ENCODE measurements at places on chromosomes 6 and 20. TPM values are rescaled to one million over a fixed set of nuclear protein-coding genes. Genes with fewer than 3 reads are reported as not detected.

GRCh38 chr20:46342451-46343347 lies 34.4 kb upstream of the CDH22 start:
- no peak for DNase-seq
- no peak overlapping the region for H3K4me3 ChIP-seq
- no peaks in the 10 kb centered on the region for H3K36me3 ChIP-seq
- H3K27ac ChIP-seq = no peak overlapping the region
- H3K4me1 ChIP-seq = peaks cover 5% of the 10 kb centered on the region
- peaks cover 46% of the 10 kb centered on the region for H3K27me3 ChIP-seq

DNA sequence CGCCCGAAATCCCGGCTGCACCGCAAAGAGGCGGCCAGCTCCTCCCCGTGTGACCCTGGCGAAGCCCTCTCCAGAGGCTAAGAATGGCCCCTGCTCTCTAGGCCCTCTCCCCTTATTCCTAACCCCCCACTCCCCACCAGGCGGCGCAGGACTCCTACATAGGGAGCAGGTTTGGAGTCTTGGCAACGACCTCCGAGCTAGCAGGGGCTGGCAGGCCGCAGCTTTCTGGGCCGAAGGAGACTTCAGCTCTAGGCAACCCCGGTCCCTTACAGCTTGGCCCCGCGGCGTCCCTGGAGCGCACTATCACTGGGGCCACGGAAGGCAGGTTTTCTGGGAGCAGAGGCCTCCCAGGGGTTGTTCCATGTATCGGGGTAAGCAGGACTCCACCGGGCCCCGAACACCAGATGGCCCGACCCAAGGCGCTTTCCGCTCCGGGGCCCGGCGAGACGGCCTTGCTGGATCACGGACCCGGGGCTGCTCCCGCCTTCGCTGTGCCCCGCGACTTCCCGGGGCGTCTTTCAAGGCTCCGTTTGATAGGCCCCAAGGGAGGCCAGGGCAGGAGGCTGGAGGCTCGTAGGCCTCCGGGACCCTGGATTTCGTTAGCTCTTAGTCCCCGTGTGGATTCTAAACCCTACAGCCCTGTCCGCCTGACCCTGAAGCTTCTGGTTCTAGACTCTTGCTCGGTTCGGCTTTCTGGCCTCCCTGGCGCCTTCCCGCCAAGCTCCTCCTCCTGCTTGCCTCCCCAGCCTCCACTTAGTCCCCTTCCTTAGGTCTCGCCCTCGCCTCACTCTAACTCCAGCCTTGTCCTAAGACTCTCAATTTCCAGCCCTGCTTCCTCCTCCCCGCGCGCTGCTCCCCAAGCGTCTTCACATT lies 1.9 kb downstream of the SLC32A1 start:
- H3K27ac ChIP-seq = no peak overlapping the region
- peaks cover 51% of the 10 kb centered on the region for H3K4me1 ChIP-seq
- H3K36me3 ChIP-seq = no peaks in the 10 kb centered on the region
- H3K4me3 ChIP-seq = no peak overlapping the region

DNA sequence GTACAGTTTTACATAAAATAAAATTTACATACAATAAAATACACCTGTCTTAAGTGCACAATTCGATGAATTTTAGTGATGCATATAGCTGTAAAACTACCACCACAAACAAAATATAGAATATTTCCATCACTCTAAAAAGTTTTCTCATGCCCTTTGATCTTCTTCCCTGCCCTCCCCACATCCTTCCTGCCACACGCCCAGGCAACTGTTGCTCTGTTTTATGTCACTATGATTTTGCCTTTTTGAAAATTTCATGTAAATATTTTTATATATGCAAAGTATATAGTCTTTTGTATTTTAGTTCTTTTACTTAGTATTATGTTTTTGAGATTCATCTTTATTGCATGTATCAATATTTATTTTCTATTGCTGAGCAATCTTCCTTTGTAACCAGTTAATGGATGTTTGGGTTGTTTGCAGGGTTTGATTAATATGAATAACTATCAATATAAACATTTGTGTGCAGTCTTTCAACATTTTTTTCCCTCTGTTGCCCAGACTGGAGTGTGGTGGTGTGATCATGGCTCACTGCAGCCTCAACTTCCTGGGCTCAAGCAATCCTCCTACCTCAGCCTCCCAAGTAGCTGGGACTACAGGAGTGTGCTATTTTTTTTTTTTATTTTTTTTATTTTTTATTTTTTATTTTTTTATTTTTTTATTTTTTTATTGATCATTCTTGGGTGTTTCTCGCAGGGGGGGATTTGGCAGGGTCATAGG lies 23.8 kb upstream of the SAMHD1 start:
- peaks cover 3% of the 10 kb centered on the region for H3K36me3 ChIP-seq
- peaks cover 9% of the 10 kb centered on the region for H3K4me1 ChIP-seq
- H3K27me3 ChIP-seq = no peaks in the 10 kb centered on the region
- DNase-seq = no peak
- H3K4me3 ChIP-seq = no peak overlapping the region
- H3K27ac ChIP-seq = peak overlapping the region; percentile 75

DNA sequence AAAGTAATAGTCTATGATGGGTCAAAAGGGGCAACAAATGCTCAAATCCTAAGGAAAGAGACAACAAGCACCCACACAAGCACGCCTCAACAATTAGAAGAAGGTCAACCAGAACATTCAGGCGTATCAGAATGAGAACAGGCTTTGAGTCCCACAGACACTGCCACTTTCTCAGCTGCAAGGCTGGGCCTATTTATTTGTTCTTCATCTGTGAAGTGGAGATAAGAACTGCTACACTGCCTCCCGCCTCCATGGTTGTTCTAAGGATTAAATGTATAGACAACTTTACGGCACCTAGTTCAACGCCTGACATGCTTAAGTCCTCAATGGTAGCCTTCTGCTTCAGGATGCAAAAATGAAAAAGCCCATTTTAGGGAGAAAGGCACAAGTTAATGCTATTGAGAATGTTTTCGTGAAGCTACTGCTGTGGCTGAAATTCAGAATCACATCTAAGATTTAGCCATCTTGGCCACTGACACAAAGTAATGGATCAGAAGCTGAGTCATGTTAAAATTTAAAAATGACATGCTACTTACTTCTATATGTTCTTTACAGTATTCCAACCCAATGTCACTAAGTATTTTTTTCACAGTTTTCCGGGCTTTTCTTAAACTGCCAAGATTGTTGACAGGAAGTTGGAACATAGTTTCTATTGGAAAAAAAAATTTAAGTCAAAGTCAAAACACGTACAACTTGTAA lies 27.7 kb downstream of the ADNP start:
- H3K4me3 ChIP-seq = no peak overlapping the region
- DNase-seq = no peak
- H3K4me1 ChIP-seq = no peaks in the 10 kb centered on the region
- peaks cover 56% of the 10 kb centered on the region for H3K36me3 ChIP-seq

- no peak overlapping the region for H3K4me3 ChIP-seq
- DNase-seq = no peak
- H3K27ac ChIP-seq = no peak overlapping the region
- H3K27me3 ChIP-seq = no peaks in the 10 kb centered on the region
- peaks cover 5% of the 10 kb centered on the region for H3K4me1 ChIP-seq
- no peaks in the 10 kb centered on the region for H3K36me3 ChIP-seq
These were observed 125.0 kb upstream of the BACH2 start for GRCh38 chr6:90421666-90422065.

GRCh38 chr20:31914170-31914569 lies 37.7 kb downstream of the PDRG1 start:
- H3K4me1 ChIP-seq = no peaks in the 10 kb centered on the region
- no peaks in the 10 kb centered on the region for H3K27me3 ChIP-seq
- H3K4me3 ChIP-seq = no peak overlapping the region
- no peak overlapping the region for H3K27ac ChIP-seq
- H3K36me3 ChIP-seq = no peaks in the 10 kb centered on the region
- DNase-seq = no peak

- DNase-seq = no peak
- no peak overlapping the region for H3K4me3 ChIP-seq
- no peaks in the 10 kb centered on the region for H3K36me3 ChIP-seq
- no peak overlapping the region for H3K27ac ChIP-seq
- H3K4me1 ChIP-seq = no peaks in the 10 kb centered on the region
These were observed 2.8 kb downstream of the RAET1E start for GRCh38 chr6:149895048-149895590.

DNA sequence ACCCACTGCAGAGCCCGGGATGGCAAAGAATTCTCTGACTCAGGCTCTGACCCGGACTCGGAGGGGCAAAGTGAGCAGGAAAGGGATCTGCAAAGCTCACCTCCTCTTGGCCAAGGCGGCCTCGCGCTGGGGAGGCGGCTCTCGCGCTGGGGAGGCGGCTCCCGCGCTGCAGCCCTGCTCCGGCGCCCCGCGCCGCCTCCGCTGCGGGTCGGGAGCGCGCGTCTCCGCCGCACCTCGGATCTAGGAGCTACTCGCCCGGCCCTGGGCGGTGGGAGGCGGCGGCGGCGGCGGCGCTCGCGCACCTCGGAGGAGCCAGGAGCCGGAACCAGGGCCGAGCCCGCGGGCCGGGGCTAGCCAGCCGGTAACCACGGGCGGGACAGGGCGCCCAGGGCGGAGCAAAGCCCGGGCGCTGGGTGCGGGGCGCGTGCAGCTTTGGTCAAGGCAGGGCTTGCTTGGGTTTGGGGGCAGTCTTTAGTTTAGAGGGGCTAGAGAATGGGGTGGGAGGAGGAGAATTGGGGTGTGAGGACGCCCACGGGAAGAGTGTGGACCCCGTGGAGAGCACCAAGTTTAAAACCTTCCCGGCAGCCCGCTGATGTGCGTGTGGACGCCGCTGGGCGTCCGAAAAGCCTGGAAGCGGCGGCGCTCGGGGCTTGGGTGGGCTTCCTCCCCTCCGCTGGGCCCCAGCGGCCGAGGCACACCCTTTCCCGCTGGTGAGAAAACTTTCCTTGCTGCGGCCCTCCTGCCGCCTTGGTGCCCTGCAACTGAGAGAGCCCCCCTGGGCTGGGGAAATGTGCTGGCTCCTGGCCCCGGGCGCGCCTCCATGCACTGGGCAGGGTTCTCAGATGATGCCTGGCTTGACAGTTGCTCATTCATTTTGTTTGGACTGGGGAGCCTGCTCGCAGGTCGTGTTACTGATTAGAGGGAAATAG lies at the start of gene MRAP2:
TSS of gene MRAP2 (plus strand) at position 250 of the 929 bp plus-strand sequence. CDS start 21,547 bp downstream, outside the sequence.
- no peak within 1 kb of the TSS for H3K27ac ChIP-seq
- H3K4me3 ChIP-seq = peak within 1 kb of the TSS; percentile 21
- H3K27me3 ChIP-seq = peaks cover 12% of the 10 kb centered on the region
- H3K36me3 ChIP-seq = no peaks in the 10 kb centered on the region
- DNase-seq = no peak
- no peaks in the 10 kb centered on the region for H3K4me1 ChIP-seq

- no peaks in the 10 kb centered on the region for H3K27me3 ChIP-seq
- no peaks in the 10 kb centered on the region for H3K36me3 ChIP-seq
- H3K4me3 ChIP-seq = no peak overlapping the region
- DNase-seq = no peak
- no peaks in the 10 kb centered on the region for H3K4me1 ChIP-seq
These were observed 317.8 kb downstream of the HAO1 start for GRCh38 chr20:7622399-7622961.

GRCh38 chr20:41051009-41051825 lies 22.6 kb downstream of the TOP1 start:
- no peak for DNase-seq
- H3K27ac ChIP-seq = no peak overlapping the region
- H3K36me3 ChIP-seq = no peaks in the 10 kb centered on the region
- peaks cover 48% of the 10 kb centered on the region for H3K4me1 ChIP-seq
- H3K27me3 ChIP-seq = no peaks in the 10 kb centered on the region

GRCh38 chr6:112017760-112018537 lies 36.0 kb upstream of the CCN6 start:
- H3K27me3 ChIP-seq = no peaks in the 10 kb centered on the region
- peaks cover 6% of the 10 kb centered on the region for H3K4me1 ChIP-seq
- H3K36me3 ChIP-seq = no peaks in the 10 kb centered on the region
- H3K4me3 ChIP-seq = no peak overlapping the region

DNA sequence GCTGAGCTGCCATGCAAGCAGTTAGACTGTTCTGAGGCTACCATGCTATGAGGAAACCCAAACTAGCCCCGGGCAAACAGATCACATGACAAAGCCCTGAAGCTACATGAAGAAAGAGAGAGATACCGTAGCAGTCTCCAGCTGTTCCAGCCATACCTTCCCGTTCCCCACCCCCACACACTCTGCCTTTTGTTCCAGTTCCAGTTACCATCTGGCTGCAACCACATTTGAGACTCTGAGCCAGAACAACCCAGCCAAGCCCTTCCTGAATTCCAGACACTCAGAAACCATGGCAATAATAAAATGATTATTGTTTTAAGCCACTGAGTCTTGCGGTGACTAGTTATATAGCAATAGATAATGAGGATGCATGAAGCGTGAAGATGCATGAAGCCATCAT lies 28.3 kb downstream of the RIN2 start:
- no peaks in the 10 kb centered on the region for H3K27me3 ChIP-seq
- no peak overlapping the region for H3K4me3 ChIP-seq
- no peaks in the 10 kb centered on the region for H3K4me1 ChIP-seq
- H3K27ac ChIP-seq = no peak overlapping the region
- no peaks in the 10 kb centered on the region for H3K36me3 ChIP-seq
- DNase-seq = no peak

GRCh38 chr20:49641683-49642656 lies 71.7 kb downstream of the B4GALT5 start:
- H3K4me1 ChIP-seq = no peaks in the 10 kb centered on the region
- no peak overlapping the region for H3K27ac ChIP-seq
- H3K36me3 ChIP-seq = peaks cover 25% of the 10 kb centered on the region
- no peak for DNase-seq
- no peaks in the 10 kb centered on the region for H3K27me3 ChIP-seq

- H3K4me3 ChIP-seq = no peak overlapping the region
- no peak for DNase-seq
- H3K27ac ChIP-seq = no peak overlapping the region
- H3K36me3 ChIP-seq = no peaks in the 10 kb centered on the region
- no peaks in the 10 kb centered on the region for H3K4me1 ChIP-seq
These were observed 220.6 kb downstream of the TPBG start for GRCh38 chr6:82584194-82584695.

GRCh38 chr20:50595988-50596693 lies 86.0 kb downstream of the PTPN1 start:
- DNase-seq = no peak
- H3K4me1 ChIP-seq = no peaks in the 10 kb centered on the region
- no peak overlapping the region for H3K4me3 ChIP-seq
- no peak overlapping the region for H3K27ac ChIP-seq

- no peak overlapping the region for H3K27ac ChIP-seq
- H3K4me1 ChIP-seq = no peaks in the 10 kb centered on the region
- no peak overlapping the region for H3K4me3 ChIP-seq
These were observed 10.4 kb upstream of the SUMO4 start for GRCh38 chr6:149389509-149390297.

Gene CAGE1
- total RNA-seq = 0.09 TPM

Gene SLC35F1
- total RNA-seq = 0.14 TPM

Gene SYCP2
- 2.5 TPM for total RNA-seq

Gene LRRC73
- total RNA-seq = 0.09 TPM

Gene MEP1A
- total RNA-seq = 0.14 TPM

Gene LY6G6D
- total RNA-seq = not detected

Gene TRIM10
- total RNA-seq = 0.57 TPM
